Kidney glomerular epithelial cell (primary cell): ENCODE measurements at places on chromosomes 16 and 17.

- peak; percentile 33 for DNase-seq
Measured at GRCh38 chr16:2027024-2028010, 615 bp downstream of the NHERF2 start.

GRCh38 chr17:53571342-53571741 is 251.4 kb upstream of the KIF2B start:
- peak; percentile 42 for DNase-seq

DNA sequence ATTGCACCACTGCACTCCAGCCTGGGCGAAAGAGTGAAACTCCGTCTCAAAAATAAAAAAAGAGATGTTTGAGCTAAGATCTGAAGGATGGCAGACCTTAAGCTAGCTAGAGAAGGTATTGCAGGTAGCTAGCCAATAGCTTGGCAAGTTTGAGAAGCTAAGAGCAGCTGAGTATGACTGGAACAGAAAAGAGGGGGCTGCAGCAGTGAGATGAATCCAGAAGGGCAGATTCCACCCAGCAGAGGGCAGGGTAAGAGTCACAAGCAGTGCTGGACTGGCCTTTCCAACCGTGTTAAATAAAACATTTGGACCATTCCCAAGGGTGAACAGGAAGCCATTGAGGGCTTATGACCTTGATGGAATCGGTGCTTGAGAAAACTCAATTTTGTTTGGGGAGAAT is 5.7 kb upstream of the PHAF1 start:
- DNase-seq, result peak; percentile 19

- no peak for DNase-seq
Measured at GRCh38 chr17:4313221-4314114, 49.7 kb upstream of the ANKFY1 start.

- DNase-seq, result no peak
Measured at GRCh38 chr17:19291646-19292376, 54.6 kb downstream of the EPN2 start.

GRCh38 chr17:45814622-45815606 is 29.8 kb upstream of the SPPL2C start:
- DNase-seq, result no peak

DNA sequence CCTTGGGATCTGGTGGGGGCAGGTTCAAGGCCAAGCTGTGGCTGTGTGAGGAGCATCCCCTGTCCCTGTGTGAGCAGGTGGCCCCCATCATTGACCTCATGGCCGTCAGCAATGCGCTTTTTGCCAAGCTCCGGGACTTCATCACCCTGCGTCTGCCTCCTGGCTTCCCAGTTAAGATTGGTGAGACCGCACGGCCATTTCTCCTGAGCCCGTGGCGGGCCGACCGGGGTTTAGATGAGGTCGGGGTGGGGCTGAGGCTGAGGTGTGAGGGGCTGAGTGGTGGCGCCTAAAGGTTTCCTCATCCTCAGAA is 10.7 kb downstream of the CORO6 start:
- DNase-seq, result no peak

- DNase-seq, result no peak
Measured at GRCh38 chr16:66223176-66223780, 143.2 kb upstream of the CDH5 start.

- no peak for DNase-seq
Measured at GRCh38 chr17:1009229-1010085, 12.5 kb downstream of the TIMM22 start.

GRCh38 chr16:31335431-31335830 is 19.5 kb upstream of the ITGAX start:
- no peak for DNase-seq

GRCh38 chr17:30352240-30352814 is 18.5 kb upstream of the TMIGD1 start:
- DNase-seq, result no peak

DNA sequence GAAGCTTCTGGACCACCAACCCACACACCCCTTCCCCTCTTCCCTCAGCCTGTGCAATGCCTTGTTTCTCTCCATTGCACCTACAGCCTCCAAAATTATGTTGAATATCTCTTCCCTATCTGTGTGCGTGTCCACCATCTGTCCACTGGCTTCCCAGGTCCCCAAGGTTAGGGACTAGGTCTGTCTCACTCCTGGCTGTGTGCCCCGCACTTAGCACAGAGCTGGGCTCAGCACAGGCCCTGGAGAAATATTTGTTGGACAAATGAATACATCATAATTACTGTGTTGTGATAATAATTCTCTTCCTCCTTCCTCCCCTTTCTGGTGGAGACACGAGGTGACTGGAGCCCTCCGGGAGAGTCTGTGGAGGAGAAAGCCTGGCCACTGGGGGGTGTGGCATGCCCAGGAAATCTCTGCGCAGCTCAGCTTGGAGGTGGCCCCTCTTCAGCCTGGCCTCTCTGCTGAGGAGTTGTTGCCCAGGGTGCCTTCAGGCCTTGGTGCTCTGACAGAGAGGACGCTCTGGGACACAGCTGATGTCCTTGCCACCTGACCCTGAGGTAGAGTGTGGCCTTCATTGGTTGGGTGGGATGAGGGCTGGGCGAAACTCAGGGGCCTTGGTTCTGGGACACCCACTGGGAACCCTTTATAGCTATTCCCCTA is 3.3 kb upstream of the BRD7 start:
- no peak for DNase-seq

- DNase-seq, result peak; percentile 78
Measured at GRCh38 chr16:57277586-57277985, 6.9 kb downstream of the PLLP start.

GRCh38 chr16:2482708-2483534 is 8.0 kb downstream of the TBC1D24 start:
- no peak for DNase-seq

- no peak for DNase-seq
Measured at GRCh38 chr17:6027342-6028024, 42.7 kb upstream of the WSCD1 start.

GRCh38 chr16:55052741-55053415 is 122.2 kb downstream of the IRX5 start:
- DNase-seq, result no peak

DNA sequence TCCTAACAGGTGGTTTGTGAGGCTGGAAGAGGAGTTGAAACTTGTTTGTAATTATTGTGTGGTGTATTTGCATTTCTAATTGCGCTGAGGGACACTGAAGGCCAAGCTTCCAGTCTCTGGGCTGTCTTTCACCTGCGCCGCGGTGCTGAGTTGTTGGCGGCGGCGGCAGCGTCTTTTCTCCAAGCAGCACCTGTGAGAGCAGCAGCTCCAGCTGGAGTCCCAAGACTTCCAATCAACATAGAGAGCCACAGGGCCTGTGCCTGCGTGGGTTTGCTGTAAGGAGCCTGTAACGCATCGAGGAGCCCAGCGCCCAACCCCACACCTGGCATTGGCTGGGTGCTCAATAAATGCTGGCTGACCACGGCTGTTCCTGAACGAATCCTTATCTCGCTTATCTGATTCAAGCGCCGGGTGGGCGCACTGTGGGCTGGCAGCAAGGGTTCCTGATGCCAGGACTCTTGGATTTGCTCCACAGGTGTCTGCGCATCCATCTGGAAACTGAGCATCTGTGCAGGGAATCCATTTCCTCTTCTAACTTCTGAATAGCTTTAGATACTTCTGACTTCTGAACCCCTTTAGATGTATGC is 138.1 kb downstream of the ASIC2 start:
- DNase-seq, result no peak

DNA sequence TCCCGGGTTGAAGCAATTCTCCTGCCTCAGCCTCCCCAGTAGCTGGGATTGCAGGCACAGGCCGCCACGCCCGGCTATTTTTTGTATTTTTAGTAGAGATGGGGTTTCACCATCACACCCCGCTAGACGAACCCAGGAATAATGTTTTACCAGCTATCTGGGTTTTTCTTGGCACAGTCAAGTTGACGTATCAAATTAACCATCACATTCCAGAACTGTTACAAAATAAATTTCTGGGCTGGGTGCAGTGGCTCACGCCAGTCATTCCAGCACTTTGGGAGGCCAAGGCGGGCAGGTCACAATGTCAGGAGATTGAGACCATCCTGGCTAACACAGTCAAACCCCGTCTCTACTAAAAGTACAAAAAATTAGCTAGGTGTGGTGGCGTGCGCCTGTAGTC is 501.2 kb downstream of the SHISA9 start:
- DNase-seq, result peak; percentile 49

GRCh38 chr16:82094942-82095540 is 60.0 kb downstream of the HSD17B2 start:
- no peak for DNase-seq

- no peak for DNase-seq
Measured at GRCh38 chr17:16046966-16047365, 47.3 kb downstream of the TTC19 start.

DNA sequence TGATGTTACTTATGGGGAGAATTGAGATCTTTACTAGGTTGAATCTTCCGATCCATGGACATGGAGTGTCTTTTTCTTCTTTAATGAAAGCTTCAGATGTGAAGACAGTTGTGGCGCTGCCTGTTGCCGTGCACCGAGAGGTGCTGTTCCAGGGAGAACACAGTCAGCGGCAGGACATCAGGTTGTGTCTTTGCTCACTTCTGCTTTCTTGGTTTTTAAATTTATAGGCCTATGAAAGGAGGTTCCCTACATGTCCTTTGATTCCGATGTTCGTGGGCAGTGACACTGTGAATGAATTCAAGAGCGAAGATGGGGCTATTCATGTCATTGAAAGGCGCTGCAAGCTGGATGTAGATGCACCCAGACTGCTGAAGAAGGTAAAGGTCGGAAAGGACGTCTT is 49.8 kb downstream of the SEC14L1 start:
- DNase-seq, result no peak

- no peak for DNase-seq
Measured at GRCh38 chr16:29826342-29826695, 6.1 kb downstream of the MVP start.

GRCh38 chr16:85699628-85700027 is 10.9 kb upstream of the GINS2 start:
- no peak for DNase-seq

GRCh38 chr16:2761886-2762583 is 9.6 kb downstream of the SRRM2 start:
- DNase-seq, result no peak

DNA sequence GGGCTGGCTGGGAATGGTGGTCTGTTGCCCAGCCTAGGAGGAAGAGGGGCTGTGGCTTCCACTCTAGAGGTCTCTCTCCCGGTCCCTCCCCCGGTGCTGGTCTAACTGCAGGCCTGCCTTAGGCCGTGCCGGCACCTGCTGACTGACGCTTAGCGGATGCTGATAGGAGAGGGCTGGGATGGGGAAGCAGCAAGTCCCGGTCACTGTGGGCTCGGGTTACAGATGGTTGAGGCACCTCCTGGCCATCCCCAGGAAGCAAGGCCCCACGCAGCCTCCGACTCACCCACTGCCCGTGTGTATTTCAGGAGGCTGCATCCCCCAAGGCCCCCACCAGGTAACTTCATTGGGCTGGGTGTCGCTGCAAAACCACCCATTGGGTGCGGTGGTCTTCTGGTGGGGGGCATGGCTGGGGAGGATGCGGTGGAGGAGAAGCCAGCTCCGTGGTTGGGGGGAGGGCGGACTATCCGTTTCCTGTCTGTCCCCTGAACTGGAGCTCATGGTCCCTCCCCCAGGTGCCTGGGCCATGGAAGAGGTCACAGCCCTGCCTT is 278.9 kb downstream of the SEC14L1 start:
- DNase-seq, result no peak

- DNase-seq, result no peak
Measured at GRCh38 chr16:29804455-29805231, 1.7 kb upstream of the MAZ start.

- no peak for DNase-seq
Measured at GRCh38 chr16:16184594-16184993, 38.7 kb downstream of the ABCC6 start.

DNA sequence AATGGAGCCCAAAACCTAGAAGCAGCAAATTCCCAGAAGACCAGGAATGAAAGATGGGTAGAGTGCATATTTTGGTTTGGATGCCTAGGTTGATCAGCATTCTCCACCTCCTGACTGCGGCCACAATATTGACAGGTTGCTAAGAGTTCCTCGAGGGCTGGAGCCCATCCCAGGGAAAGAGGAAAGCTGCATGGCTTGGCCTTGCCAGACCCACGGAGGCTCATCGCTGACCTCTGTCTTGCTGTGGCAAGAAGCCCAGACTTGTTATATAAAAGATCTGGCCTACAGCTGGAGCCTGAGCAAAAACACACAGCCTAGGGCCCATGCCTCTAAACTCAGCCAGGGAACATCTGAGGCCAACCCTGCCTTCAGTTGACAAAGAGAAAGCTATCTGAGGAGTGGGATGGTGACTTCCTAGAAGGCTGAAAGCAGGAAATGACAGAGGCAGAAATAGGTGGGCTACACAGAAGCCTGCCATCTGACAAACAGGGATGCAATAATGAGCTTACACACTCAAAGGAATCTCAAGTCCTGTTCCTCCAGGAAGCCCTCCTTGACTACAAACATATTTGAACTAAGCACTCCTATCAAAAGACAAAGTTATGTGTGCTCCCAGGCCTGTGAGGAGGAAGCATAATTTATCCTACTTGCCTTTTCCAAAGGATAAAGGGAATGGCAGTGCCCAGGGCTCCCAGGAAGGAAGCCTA is 22.5 kb upstream of the SLC35B1 start:
- DNase-seq, result no peak

DNA sequence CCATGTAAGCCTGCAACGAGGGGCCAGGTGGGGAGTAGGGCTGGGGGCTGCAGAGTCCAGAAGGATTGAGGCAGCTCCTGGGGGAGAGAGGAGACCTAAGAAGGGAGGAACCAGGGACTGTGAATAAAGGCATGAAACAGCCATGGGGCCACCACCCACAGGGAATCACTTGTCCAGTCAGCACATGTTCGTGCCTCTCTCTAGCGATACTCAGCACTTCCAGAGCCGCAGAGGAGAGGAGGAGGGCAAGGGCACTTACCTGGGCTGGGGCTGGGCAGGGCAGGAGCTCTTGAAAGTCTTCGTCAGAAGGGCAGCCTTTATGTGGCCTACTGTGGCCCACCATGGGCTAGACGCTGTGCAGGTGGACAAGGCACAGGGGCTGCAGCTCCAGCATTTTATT is 24.2 kb downstream of the CACNA1G start:
- DNase-seq, result no peak

DNA sequence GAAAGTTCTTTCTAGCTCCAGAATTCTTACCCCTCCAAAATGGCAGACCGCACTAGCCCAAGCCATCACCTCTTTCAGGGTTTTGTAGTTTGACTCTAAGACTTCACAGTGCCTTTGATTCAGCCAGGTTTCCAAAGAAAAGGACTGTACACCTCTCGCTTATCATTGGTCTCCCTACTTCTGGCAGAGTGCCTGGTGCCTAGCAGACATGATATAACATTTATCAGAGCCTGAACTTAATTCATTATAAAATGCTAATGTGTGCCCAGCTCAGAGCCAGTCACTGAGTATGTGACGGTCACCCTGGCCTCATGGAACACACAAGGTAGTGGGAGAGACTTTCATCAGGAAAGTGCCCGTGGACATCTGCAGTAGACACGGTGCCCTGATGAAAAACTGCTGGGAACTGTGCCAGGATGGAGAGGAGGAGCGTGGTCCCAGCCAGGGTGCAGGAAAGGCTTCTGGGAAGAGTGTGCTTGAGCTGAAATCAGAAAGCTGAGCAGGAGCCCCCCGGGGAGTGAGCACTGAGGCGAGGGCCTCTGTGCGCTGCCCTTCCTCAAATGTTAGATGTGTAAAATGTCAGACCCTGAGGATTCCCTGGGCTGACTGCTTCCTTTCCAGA is 34.3 kb upstream of the LGALS9 start:
- DNase-seq, result no peak

GRCh38 chr17:47708864-47709541 is 15.0 kb downstream of the TBKBP1 start:
- DNase-seq, result no peak
